ENCODE measurements at places on chromosomes 4 and X.

GRCh38 chrX:45198706-45199105, 2.0 kb downstream of the DIPK2B start:
- no peak for DNase-seq

DNA sequence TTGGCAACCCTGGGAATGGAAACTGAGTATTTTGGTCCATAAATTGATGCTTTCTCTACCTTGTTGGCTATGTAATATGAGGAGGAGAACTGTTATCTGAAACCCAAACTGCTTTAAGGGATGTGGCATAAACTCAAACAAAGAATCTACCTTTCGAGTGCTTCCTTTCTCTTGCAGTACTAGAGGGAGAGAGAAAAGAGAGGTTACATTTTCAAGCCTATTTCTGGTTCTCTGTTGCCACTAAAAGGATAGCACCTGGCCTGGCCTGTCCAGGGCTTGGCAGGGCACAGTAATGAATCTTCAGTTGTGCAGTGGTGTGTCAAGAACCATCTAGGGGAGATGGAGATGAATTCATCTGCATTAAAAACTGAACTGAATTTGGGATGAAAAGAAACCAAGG, 308.6 kb downstream of the PTTG2 start:
- DNase-seq: no peak

DNA sequence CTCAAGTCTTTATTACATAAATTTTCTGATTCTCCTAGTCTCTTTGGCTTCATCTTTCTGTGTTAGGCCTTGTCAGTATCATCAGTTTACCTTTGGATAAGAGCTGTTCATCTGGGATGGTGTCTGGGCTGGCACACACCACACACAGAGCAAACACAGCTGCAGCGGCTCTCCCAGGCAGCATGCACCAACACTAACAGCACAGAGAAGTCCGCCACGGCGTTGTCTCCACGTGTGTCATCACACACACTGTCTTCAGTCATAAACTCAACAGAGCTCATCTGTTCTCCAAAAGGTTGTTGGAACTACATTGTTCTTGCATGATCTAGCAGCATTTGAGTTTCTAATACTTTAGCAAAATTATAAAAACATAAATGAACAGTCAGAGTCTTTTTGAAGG, 851.9 kb upstream of the FRG1 start:
- no peak for DNase-seq

DNA sequence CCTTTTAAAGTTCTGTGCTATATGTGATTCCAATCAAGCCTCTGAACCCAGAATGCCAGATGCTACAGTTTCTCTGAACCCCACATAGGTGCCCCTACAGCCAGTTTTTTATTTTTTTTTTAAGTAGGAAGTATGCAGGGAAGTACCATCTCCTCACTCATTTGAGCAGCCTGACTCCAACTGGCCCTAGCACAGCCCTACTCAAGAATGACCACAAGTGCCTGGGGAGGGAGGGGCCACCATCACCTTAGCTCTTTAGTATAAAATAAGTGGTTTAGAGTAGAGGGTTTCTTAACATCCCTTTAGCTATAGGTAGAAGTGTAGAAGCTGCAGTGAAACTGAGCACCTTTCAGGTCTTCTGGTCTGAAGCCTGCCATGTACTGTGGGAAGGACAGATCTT, 14.4 kb downstream of the MSN start:
- no peak for DNase-seq

- peak; percentile 71 for DNase-seq
Measured at GRCh38 chr4:174522183-174523024, at the start of gene HPGD. TSS of gene HPGD (minus strand) at chr4:174522488. CDS start at chr4:174522451, 37 bp downstream.

DNA sequence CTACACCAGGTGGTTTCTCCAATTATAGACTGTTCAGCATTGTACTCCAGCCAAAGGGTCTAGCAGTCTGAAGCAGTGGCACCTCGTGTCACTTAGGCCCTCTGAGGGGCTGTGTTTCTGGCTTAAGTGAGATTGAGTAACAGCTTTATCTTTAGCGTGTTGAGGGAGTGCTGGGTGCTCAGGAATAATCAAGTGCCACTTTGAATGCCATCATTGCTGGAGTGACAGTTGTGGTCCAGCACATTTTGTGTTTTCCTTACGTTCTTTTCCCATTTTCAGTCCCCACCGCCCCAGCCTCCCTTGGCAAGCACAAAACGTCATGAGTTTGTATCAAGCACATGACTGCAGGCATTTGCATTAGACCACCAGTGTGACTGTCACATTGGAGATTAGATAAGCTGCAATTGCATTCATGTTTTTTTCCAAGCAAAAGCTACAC, 58.7 kb downstream of the FNIP2 start:
- DNase-seq: no peak

- DNase-seq: peak; percentile 84
Measured at GRCh38 chrX:154546354-154547244, at the start of gene G6PD. TSS of gene G6PD (minus strand) at chrX:154546846. CDS start at chrX:154546155, 691 bp downstream.

DNA sequence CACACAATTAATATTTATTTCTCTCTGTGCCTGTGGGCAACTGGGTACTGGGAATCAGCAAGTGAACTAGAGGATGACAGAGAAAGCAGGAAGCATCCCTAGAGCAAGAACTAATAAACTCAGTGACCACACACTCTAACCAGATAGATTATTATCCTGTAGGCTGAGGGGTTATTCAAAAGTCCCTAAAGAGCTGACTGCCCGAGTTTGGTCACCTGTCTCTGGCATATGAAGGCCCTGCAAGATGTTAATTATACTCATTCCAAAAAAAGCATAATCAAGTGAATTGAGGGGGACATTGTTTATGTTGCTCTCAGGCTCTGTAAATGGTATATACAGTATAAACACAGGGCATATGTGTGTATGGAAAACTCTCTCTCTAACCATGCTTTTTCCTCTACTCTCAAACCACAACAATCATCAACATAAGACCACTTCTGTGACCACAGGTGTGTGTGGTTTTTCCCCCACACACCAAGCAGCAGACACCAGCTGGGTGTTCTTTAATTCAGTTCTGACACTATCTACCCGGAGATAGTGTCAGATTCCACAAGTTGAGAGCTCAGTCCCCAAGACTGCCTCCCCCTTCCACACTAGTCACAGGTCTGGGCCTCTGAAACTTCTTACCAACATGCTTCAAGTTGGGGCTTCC, 6.2 kb upstream of the HPSE start:
- DNase-seq: no peak

DNA sequence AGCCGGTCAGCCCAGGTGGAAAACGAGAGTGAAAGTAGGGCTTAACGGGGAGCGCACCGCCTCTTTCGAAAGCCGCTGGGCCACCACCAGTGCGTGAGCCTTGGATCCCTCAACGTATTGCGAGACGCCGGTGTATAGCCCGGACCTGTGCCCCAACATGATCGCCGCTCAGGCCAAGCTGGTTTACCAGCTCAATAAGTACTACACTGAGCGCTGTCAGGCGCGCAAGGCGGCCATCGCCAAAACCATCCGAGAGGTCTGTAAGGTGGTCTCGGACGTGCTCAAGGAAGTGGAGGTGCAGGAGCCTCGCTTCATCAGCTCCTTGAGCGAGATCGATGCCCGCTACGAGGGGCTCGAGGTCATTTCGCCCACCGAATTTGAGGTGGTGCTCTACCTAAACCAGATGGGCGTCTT, 929 bp downstream of the MAB21L2 start:
- DNase-seq: no peak

GRCh38 chr4:98565681-98566301, 92.6 kb downstream of the TSPAN5 start:
- DNase-seq: peak; percentile 48

DNA sequence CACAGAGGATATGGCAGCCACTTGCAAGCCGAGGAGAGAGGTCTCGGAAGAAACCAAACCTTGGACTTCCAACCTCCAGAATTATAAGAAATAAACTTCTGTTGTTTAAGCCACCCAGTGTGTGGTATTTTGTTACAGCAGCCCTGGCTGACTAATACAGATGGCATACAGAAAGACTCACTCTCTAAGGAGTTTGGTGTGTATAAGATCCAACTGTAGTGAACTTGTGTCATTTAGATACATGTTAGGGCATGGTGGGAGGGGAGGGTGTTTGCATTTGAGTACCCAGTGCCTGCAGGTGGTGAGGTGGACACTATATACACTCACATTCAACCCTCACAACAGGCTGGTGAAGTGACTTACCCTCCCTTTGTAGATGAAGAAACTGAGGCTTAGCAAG, 233.2 kb upstream of the KLF3 start:
- no peak for DNase-seq

GRCh38 chr4:37073226-37073840, 171.2 kb upstream of the NWD2 start:
- DNase-seq: no peak

DNA sequence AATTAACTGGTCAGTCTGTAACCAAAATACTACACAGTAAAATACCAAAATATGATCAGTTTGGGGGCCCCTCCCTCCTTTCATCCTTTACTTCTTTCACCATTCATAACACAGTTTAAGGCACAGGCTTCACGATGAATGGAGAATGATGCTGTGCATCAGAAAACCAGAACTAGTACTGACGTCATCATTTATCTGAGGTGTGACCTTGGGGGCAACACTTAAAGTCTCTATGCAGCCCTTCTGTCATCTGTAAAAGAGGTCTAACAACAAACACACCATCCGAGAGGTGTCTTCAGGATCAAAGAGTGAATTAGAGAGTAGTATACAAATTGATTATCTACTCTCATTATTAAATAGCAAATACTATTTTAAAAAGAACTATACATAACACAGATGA, 135.4 kb downstream of the SH3KBP1 start:
- no peak for DNase-seq

DNA sequence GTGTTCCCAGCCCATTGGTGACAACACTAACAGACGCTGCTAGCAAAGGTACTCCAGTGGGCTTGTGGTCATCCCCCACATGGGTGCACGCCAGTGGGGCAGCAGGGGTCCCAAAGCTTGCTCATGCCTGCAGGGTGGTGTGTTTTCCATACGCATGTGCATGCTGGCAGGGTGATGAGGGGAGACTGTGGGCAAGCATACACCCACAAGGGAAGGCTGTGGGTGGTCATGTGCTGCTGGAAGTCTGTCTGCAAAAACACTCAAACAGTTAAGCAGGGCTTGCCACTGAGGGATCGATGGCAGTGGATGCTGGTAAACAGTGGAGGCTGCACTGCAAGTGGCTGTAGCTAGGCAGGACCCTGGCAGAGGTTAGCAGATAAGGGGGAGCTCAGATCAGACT, 79.9 kb downstream of the FAAH2 start:
- no peak for DNase-seq

DNA sequence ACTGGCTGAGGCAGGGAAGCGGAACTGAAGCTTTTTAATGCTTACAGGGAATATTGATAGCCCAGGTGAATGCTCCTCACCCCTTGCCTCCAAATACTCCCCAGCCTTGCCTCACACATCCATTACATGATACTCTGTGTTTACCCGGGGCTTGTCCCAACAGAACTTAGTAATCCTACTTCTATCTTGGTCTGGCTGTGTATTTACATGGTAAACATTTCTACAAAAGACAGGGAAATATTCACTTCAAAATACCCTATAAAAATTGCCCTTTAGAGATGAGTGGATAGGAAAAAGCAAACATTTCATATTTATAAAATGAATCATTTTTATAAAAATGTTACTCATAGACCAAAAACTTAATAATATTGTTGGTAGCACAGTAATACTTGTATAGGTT, 120.1 kb downstream of the NHS start:
- DNase-seq: no peak

GRCh38 chrX:19347916-19348315, 4.2 kb downstream of the PDHA1 start:
- DNase-seq: no peak

- DNase-seq: no peak
Measured at GRCh38 chr4:133972586-133972985, 229.0 kb downstream of the PABPC4L start.

DNA sequence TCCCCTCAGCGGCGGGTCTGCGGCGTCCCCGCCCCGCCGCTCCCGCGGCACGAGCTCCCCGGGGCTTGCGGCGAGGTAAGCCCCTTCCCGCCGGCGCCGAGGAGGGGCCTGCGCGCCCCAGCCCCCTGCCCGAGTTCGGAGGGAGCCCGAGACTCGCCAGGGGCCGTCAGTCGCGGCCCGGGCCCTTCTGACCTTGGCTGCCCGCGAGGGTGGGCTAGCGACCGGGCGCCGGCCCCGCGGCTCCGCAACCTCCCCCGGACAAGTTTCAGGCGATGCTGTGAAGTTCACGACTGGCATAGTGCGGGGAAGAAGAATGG, 554 bp downstream of the CDKL5 start:
- no peak for DNase-seq

- no peak for DNase-seq
Measured at GRCh38 chr4:76001700-76002099, 5.6 kb downstream of the CXCL9 start.

GRCh38 chrX:129678614-129679195, 23.9 kb upstream of the APLN start:
- DNase-seq: no peak

GRCh38 chr4:129490516-129490915, 394.6 kb downstream of the C4orf33 start:
- DNase-seq: no peak

GRCh38 chr4:6612961-6613675, 27.4 kb upstream of the MRFAP1 start:
- DNase-seq: no peak

- no peak for DNase-seq
Measured at GRCh38 chrX:136780763-136781162, at the start of gene ARHGEF6. TSS of gene ARHGEF6 (minus strand) at chrX:136780932. CDS start at chrX:136780882, 50 bp downstream.

DNA sequence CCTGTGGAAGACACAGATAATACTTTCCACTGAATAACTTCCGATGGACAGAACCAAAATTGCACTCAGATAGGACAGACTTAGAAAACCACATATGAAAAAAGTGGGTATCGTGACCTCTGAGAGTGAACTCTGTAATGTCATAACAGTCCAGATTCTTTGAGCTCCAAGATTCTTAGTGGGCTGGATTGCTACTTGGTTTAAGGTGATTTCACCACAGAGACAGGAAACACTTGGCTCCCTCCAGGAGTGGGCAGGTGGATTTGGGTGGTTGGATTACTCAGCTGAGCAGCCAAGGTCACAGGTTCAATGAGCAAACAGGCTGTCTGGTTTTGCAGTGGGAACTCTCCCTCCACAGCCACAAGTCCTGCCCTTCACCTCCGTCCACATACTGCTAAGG, 126.0 kb downstream of the AFAP1 start:
- no peak for DNase-seq

DNA sequence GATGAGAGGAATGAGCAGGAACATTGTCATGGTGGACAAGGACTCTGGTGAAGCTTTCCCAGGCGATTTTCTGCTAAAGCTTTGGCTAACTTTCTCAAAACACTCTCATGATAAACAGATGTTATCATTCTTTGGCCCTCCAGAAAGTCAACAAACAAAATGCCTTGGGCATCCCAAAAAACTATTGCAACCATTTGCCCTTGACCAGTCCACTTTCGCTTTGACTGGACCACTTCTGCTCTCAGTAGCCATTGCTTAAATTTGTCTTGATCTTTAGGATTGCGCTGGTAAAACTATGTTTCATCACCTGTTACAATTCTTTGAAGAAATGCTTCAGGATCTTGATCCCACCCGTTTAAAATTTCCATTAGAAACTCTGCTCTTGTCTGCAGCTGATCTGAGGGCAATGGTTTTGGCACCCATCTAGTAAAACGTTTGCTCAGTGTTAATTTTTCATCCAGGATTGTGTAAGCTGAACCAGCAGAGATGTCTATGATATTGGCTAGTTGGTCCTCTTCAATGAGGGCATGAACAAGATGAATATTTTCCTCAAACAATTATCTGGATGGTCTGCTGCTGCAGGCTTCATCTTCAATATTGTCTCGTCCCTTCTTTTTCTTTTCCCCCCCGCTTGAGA, 14.8 kb downstream of the TBC1D1 start:
- no peak for DNase-seq
